Large intestine (tissue), 12 donors: ENCODE measurements at places on chromosomes 1 and 21. TPM values are rescaled to one million over a fixed set of nuclear protein-coding genes. Genes with fewer than 3 reads are reported as not detected.

The LY9 gene
- polyA plus RNA-seq = 0.72 TPM

The POLR3GL gene
- polyA plus RNA-seq = 29.6 TPM

The BTBD19 gene
- polyA plus RNA-seq = 13.0 TPM

The LRRC40 gene
- polyA plus RNA-seq = 22.9 TPM

The OR2T33 gene
- polyA plus RNA-seq = not detected

The TAS1R3 gene
- 0.69 TPM for polyA plus RNA-seq

The FLG gene
- 0.73 TPM for polyA plus RNA-seq

The CDK18 gene
- 52.6 TPM for polyA plus RNA-seq

The CFAP141 gene
- not detected for polyA plus RNA-seq

The LCE3D gene
- polyA plus RNA-seq = not detected

The CD2 gene
- polyA plus RNA-seq = 2.0 TPM

The KRTAP12-2 gene
- not detected for polyA plus RNA-seq

- DNase-seq = no peak
Measured at GRCh38 chr1:172914501-172915144, 136.1 kb downstream of the TNFSF18 start.

- DNase-seq = no peak
Measured at GRCh38 chr1:121408354-121408753, 223.6 kb downstream of the SRGAP2C start.

- DNase-seq = no peak
Measured at GRCh38 chr1:170682169-170682568, 18.2 kb downstream of the PRRX1 start.

- DNase-seq = no peak
Measured at GRCh38 chr1:92820024-92820423, 11.8 kb upstream of the RPL5 start.

- no peak for DNase-seq
Measured at GRCh38 chr1:58434607-58435006, 111.9 kb downstream of the OMA1 start.

- no peak for DNase-seq
Measured at GRCh38 chr1:42017259-42017658, 98.5 kb upstream of the HIVEP3 start.

- no peak for DNase-seq
Measured at GRCh38 chr1:167263344-167263743, 42.7 kb downstream of the POU2F1 start.

DNA sequence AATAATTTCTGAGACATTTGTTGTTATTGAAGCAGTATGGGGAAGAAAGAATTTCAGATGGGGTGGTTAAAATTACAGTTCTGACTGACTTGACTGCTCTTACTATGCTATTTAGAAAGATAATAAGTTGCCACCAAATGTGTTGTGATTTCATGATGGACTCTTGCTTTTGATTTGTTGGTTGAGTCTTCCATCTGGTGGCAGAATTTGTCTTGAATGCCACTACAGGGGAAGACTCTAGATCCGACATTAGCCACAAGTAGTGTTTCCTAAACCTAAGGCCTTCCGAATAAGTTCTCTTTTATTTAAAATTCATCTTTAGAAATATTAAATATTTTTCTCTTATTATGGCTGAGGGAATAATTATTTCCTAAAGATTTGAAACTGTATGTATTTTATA lies 190.9 kb upstream of the ADGRL4 start:
- DNase-seq = no peak

DNA sequence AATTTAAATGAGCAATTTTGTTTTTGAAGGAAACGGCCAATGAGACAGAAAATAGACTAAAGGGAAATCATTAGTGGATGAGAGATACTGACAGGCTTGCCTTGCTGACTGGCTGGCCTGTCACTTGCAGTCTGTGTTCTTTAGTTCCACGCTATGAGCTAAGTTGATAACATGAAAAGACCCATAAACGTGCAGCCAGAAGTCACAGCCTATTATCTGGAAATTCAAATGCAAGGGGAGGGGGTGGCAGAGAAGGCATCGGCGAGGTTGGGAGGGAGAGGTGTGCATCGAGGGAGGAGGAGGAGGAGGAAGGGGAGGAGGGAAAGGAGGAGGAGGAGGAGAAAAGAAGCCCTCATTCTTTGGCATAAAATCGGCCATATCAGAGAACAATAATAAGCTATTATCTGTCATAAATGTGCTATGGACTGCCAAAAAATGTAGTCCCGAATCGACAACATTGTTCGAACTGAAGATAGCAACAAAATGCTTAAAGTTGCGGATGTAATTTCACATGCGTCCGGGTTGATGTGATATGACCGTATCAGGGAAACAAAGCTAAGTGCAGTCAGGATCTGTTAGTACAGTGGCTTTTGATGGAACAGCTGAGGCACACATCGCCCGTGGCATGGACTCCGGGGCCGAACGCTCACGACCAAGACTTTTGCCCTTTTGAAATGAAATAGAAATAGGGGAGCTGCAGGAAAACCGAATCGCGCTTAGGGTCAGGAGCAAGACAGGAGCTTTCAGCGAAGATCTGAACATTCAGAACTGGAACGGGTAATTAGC lies 11.6 kb upstream of the BARHL2 start:
- no peak for DNase-seq

GRCh38 chr1:160544647-160545046 lies 21.6 kb upstream of the SLAMF6 start:
- no peak for DNase-seq

- DNase-seq = peak; percentile 33
Measured at GRCh38 chr1:176450526-176450925, 12.4 kb upstream of the PAPPA2 start.

- peak; percentile 25 for DNase-seq
Measured at GRCh38 chr1:50841791-50842387, 118.2 kb downstream of the FAF1 start.

DNA sequence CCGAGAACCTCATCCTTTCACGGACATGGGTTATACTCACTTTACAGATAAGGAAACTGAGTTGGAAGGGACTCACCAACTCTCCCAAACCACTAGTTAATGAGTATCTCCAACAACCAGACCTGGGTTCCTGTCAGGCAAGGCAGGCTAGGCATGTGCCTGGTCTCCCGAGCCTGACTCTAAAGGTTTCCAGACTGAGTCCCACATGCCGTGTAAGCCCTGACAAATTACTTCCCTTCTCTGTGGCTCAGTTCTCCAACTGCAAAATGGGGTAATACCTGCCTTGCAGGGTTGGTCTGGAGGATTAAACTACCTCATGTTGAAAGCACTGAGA lies 34.3 kb downstream of the SSBP3 start:
- DNase-seq = no peak

DNA sequence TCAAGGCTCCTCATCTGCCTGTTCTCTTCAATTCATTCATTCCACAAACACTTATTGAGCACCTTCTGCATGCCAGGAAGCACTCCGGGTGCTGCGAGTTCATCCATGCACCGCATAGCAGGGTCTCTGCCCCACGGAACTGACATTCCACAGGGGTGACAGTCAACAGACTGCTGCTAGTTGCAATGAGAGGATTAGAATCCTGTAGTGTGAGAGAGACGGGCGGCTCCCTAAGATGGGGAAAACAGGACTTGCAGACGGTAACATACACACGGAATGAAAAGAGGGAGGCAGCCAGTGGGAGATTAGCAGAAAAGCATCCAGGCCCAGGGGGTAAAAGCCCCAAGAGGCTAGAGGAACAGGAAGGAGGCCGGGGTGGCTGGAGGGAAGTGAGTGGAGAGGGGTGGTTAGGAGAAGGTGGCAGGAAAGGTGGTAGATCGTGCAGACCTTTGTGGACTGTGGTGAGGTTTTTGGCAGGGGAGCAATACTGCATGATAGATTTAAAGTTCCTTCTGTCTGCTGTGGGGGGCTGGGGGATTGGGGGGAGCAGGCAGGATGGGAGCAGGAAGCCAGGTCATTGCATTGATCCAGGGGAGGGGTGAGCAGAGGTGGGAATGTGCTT lies 6.6 kb downstream of the TNFRSF8 start:
- no peak for DNase-seq

- DNase-seq = no peak
Measured at GRCh38 chr21:17088500-17088899, 424.3 kb upstream of the CXADR start.

- DNase-seq = no peak
Measured at GRCh38 chr1:4851385-4852065, 197.1 kb downstream of the AJAP1 start.

- DNase-seq = no peak
Measured at GRCh38 chr1:15411593-15412137, 2.0 kb downstream of the EFHD2 start.

GRCh38 chr1:36557041-36558000 lies 74.6 kb upstream of the CSF3R start:
- no peak for DNase-seq

DNA sequence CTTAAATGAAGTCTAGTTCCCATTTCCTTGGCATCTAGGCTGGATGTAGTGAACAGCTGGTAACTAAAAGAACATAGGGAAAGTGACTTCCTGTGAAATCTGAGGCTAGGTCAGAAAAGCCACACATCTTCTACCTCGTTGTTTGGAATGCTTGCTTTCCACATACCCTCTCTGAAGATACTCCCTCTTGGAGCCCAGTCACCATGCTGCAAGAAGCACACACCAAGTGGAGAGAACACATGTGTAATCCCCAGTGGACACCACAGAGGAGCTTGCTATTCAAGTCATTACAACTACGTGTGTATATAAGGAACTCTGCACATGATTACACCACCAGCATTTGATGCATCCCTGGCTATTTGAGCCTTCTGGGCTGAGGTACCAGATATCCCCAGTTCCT lies 125.9 kb downstream of the RGS21 start:
- no peak for DNase-seq

DNA sequence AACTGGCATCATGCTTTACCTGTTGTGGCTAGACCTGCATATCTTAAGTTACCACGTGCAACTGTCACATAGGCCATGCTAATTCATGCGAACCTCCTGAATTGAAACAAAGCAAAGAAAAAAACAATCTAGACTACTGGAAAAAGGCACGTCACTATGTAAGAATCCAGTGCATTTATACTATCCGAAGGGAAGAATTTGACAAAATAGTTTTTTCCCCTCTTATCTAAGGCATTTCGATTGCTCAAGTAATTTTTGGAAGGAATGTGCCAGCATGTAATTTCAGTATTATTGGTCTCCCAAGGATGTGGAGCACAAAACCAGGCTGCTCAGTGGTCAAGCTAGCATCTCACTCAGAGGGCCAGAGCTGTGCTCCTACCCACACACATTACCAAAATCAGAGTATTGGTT lies 31.5 kb upstream of the C1orf198 start:
- DNase-seq = no peak

GRCh38 chr1:101295209-101295608 lies 58.4 kb downstream of the S1PR1 start:
- no peak for DNase-seq

DNA sequence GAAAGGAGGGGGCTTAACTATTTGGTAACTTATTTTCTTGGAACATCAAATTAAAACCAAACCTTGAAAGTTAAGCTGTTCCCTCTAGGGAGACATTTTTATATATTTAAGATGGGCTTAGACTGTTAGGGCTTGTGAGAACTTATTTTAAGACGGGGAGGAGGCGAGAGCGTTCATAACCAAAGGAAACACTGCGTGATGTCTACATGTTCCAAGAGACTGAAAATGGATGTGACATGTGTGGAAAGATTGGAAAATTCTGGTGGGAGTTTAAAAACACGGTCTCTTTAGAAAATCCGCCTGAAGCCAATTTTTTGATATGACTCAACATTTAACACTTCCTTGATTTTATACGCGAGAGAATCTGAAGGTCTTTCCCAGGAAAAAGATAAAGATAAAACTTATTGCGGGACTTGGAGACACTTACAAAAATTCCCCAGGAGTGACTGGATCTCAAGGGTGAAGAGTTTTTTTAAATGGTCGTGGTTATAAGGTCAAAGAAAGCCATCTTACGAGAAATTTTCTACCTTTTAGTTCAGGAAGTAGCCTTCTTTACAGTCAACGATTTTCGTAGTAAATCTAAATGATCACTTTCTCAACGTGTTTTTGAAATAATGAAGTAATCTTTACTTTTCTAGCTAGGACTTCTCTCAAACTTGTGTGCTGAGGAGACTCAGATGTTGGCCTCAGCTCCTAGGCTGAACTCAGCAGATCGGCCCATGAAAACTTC lies 828 bp downstream of the PNRC2 start:
- no peak for DNase-seq
